ENCODE measurements at places on chromosomes 7 and 10.

DNA sequence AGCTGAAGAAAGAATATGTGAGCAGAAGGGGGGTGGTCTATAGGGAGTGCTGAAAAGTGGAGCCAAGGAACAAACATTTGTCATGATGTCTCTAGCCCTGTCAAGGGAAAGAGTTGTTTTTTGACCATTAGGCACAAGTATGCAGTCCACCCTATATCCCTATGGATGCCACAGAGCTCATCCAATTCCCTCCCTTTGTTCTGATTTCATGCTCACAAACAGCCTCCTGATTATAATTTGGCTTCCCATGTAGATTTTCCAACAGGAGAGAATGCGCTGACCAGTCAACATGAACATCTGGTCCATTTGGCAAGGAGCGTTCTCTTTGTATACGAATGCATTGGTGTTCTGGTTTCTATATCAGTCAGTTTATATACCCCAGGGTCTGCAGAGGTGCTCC is 12.1 kb upstream of the CEP41 start:
- no peak for DNase-seq

- no peak for DNase-seq
These were observed 28.7 kb downstream of the DGKI start for GRCh38 chr7:137818036-137818435.

DNA sequence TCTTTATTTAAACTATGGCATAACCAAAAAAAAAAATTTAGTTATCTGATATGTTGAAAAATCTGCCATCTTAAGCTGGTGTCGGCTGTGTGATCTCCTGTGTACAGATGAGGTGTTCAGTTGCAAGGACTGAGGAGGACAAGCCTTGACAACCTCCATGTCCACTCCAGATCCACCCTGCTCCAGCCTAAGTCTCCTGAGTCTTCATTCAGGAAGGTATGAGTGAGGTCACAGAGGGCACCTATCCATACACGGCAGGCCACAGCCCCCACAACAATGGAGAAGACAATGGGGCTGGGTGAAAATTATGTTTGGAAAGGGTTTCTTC is 16.1 kb downstream of the TARP start:
- no peak for DNase-seq

DNA sequence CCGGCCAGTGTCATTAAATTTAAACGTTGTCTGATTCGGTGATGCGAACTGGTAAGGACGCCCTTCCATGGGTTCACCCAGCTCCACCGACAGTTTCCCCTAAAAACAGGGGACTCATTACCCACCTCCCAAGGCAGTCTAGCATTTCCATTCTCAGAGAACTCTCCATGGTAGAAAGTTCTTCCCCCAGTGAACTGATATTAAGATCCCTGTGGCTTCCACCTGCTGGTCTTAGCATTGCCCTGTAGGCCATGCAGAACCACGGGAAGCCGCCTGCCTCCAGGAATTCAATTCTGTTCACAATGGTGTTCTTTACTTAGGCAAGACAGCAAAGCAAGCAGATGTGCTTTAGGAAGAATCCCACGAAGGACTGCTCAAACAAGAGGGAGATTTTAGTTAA is 128.9 kb upstream of the NANOS1 start:
- no peak for DNase-seq

GRCh38 chr10:75294866-75295701 is 59.3 kb upstream of the COMTD1 start:
- peak; percentile 24 for DNase-seq

GRCh38 chr7:85529831-85530230 is 343.0 kb upstream of the SEMA3D start:
- no peak for DNase-seq

GRCh38 chr7:143487566-143487965 is 9.9 kb downstream of the TAS2R41 start:
- no peak for DNase-seq

DNA sequence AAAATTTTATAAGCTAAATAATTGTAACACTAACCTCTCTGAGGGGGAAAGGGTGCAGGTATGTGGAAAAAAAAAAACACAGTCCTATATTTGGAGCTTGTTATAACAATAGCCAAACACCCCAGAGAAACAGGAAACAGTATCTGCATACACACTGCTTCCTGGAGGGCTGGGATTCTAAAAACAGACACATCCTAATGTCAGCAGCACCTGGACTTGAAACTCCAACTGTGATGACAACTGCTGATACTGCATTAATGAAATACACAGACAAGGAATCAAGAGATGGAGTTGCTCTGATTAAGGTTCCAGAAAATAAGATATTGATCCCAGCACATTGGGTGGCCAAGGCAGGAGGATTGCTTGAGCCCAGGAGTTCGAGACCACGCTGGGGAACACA is 9.3 kb downstream of the DAGLB start:
- no peak for DNase-seq
